ENCODE measurements at places on chromosomes 5 and 9.

- H3K27me3 ChIP-seq = no peaks in the 10 kb centered on the region
- H3K4me1 ChIP-seq = no peaks in the 10 kb centered on the region
- no peaks in the 10 kb centered on the region for H3K36me3 ChIP-seq
- DNase-seq = no peak
- no peak overlapping the region for H3K4me3 ChIP-seq
These were observed 30.6 kb downstream of the NDUFS6 start for GRCh38 chr5:1831677-1832313.

GRCh38 chr5:24005384-24005783, 498.0 kb downstream of the PRDM9 start:
- DNase-seq = no peak
- no peaks in the 10 kb centered on the region for H3K27me3 ChIP-seq
- H3K4me1 ChIP-seq = no peaks in the 10 kb centered on the region
- no peaks in the 10 kb centered on the region for H3K36me3 ChIP-seq
- H3K27ac ChIP-seq = no peak overlapping the region
- no peak overlapping the region for H3K4me3 ChIP-seq

- peak overlapping the region; percentile 73 for H3K4me3 ChIP-seq
- H3K36me3 ChIP-seq = peaks cover 91% of the 10 kb centered on the region
- peaks cover 99% of the 10 kb centered on the region for H3K4me1 ChIP-seq
- DNase-seq = no peak
- no peaks in the 10 kb centered on the region for H3K27me3 ChIP-seq
- H3K27ac ChIP-seq = peak overlapping the region; percentile 94
These were observed 7.8 kb downstream of the LCP2 start for GRCh38 chr5:170289764-170290163.

GRCh38 chr9:134428559-134428958, 102.3 kb downstream of the RXRA start:
- no peak for DNase-seq
- no peaks in the 10 kb centered on the region for H3K36me3 ChIP-seq
- H3K27ac ChIP-seq = no peak overlapping the region
- no peaks in the 10 kb centered on the region for H3K4me1 ChIP-seq
- no peak overlapping the region for H3K4me3 ChIP-seq

GRCh38 chr5:100902440-100903038, 543 bp downstream of the ST8SIA4 start:
- peak overlapping the region; percentile 99 for H3K4me3 ChIP-seq
- peaks cover 40% of the 10 kb centered on the region for H3K4me1 ChIP-seq
- peaks cover 21% of the 10 kb centered on the region for H3K36me3 ChIP-seq
- H3K27ac ChIP-seq = peak overlapping the region; percentile 100

- H3K27me3 ChIP-seq = peaks cover 6% of the 10 kb centered on the region
- H3K4me1 ChIP-seq = no peaks in the 10 kb centered on the region
- H3K36me3 ChIP-seq = no peaks in the 10 kb centered on the region
- no peak overlapping the region for H3K4me3 ChIP-seq
These were observed 31.2 kb downstream of the GHR start for GRCh38 chr5:42454216-42454995.

DNA sequence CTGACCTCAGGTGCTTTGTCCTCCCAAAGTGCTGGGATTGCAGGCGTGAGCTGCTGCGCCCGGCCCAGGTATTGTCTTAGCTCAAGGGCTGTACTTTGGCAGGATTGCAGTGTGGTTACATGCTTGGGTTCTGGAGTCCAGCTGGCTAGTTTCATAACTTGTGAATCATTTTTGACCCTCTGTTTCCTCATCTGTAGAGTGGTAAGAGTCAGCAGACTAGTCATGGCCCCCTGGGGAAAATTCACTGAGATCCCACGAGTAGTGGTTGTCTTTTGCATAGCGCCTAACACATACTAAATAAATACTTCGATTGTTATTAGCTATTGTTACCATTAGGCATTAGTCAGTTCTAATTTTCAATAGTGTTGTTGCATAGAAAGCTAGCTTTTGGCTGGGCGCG, 14.3 kb downstream of the PTPA start:
- H3K27ac ChIP-seq = no peak overlapping the region
- no peaks in the 10 kb centered on the region for H3K4me1 ChIP-seq
- no peaks in the 10 kb centered on the region for H3K27me3 ChIP-seq
- DNase-seq = no peak
- H3K4me3 ChIP-seq = no peak overlapping the region

DNA sequence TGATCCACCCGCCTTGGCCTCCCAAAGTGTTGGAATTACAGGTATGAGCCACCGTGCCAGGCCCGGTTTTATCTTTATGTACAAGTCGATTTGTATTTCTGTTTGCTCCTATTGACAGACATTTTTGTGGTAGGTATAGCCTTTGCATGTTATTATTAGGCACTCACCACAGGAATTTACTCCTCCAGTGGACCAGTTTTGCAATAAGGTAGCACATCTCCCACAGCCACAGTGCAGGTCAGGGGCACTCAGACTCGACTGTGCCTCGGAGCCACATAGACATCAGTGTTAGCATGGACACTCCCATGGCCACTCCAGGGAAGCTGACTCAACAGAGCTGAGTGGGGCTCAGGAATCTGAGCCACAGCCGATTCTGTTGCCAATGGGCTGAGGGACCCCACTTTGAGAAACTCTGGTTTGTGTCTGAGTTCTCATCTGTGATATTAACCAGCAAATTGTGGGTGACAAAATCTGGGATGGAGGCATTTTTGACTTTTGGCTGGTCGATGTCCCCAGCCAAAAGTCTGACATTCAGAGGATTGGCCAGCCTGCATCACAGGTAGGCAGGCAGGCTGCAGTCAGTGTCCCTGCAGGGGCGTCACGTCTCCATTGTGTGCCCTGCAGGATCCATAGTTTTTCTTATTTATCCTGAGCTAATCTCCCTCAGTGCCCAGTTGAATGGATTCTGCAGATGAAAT, 15.0 kb upstream of the SHB start:
- H3K4me3 ChIP-seq = no peak overlapping the region
- peaks cover 9% of the 10 kb centered on the region for H3K27me3 ChIP-seq
- DNase-seq = no peak

DNA sequence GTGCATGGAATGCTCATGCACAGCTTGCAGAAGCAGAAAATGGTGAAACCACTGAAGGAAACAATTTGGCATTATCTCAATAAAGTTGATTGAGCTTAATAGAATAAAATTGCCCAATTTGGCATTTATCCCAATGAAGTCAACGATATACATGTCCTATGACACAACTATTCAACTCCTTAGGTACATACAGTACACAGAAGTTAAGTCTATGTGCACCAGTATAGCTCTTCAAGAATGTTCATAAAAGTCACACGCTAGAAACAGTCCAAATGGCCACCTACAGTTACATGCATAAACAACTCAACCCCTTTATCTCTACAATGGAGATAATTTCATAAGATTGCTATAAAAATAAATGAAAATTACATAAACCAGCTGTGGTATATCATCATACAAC, 184.5 kb downstream of the DENND1A start:
- H3K27ac ChIP-seq = no peak overlapping the region
- peaks cover 2% of the 10 kb centered on the region for H3K36me3 ChIP-seq
- H3K27me3 ChIP-seq = no peaks in the 10 kb centered on the region
- DNase-seq = no peak
- H3K4me3 ChIP-seq = no peak overlapping the region
- peaks cover 18% of the 10 kb centered on the region for H3K4me1 ChIP-seq

- H3K36me3 ChIP-seq = no peaks in the 10 kb centered on the region
- DNase-seq = peak; percentile 34
- H3K4me3 ChIP-seq = peak overlapping the region; percentile 76
- H3K4me1 ChIP-seq = peaks cover 68% of the 10 kb centered on the region
- peak overlapping the region; percentile 81 for H3K27ac ChIP-seq
- no peaks in the 10 kb centered on the region for H3K27me3 ChIP-seq
These were observed 69.8 kb upstream of the TNFSF8 start for GRCh38 chr9:115000217-115000639.

- peaks cover 6% of the 10 kb centered on the region for H3K27me3 ChIP-seq
- peaks cover 3% of the 10 kb centered on the region for H3K36me3 ChIP-seq
- peak overlapping the region; percentile 86 for H3K27ac ChIP-seq
- peaks cover 47% of the 10 kb centered on the region for H3K4me1 ChIP-seq
These were observed 3.5 kb downstream of the HBEGF start for GRCh38 chr5:140342896-140343295.

DNA sequence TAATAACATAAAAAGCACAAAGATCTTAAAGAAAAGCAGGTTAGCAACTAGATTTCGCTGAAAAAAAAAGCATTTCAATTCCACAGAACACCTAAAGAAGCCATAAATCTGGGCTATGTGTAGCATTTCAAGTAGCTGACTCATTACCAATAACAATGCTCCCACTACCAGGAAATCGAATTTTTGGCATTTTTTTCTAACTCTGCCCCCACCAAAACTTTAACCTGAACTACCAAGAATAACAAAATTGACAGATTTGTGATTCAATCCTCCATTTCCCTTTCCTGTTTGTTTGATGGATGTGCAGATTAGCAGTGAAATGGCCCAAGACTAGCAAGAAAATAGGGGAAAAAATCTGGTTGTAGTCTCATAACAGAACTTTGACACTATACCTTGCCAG, 180.2 kb downstream of the RASEF start:
- no peak overlapping the region for H3K27ac ChIP-seq
- no peaks in the 10 kb centered on the region for H3K36me3 ChIP-seq
- no peak for DNase-seq
- no peaks in the 10 kb centered on the region for H3K4me1 ChIP-seq

GRCh38 chr5:138022912-138023311, 10.0 kb downstream of the FAM13B start:
- peaks cover 21% of the 10 kb centered on the region for H3K36me3 ChIP-seq
- DNase-seq = no peak
- no peaks in the 10 kb centered on the region for H3K27me3 ChIP-seq
- H3K4me3 ChIP-seq = no peak overlapping the region

DNA sequence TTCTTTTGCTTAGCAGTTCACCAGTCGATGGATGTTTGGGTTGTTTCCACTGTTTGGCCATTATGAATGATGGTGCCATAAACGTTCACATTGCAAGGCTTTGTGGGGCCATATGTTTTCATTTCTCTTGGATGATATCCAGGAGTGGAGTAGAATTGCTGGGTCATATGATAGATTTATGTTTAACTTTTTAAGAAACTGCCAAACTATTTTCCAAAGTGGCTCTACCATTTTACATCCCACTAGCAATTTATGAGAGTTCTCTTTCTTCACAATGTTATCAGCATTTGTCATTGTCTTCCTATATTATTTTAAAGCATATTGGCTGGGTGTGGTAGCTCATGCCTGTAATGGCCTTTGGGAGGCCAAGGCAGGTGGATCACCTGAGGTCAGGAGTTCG, 5.2 kb downstream of the GPR107 start:
- no peak for DNase-seq
- H3K4me1 ChIP-seq = peaks cover 31% of the 10 kb centered on the region
- H3K36me3 ChIP-seq = peaks cover 18% of the 10 kb centered on the region
- no peaks in the 10 kb centered on the region for H3K27me3 ChIP-seq
- H3K4me3 ChIP-seq = no peak overlapping the region

- peak overlapping the region; percentile 96 for H3K27ac ChIP-seq
- peak; percentile 32 for DNase-seq
- peak overlapping the region; percentile 75 for H3K4me3 ChIP-seq
- peaks cover 56% of the 10 kb centered on the region for H3K4me1 ChIP-seq
- H3K36me3 ChIP-seq = peaks cover 2% of the 10 kb centered on the region
These were observed 166.4 kb upstream of the OTULINL start for GRCh38 chr5:14415024-14415697.

GRCh38 chr5:103389846-103390245, 131.3 kb downstream of the MACIR start:
- H3K4me3 ChIP-seq = no peak overlapping the region
- no peaks in the 10 kb centered on the region for H3K4me1 ChIP-seq
- no peaks in the 10 kb centered on the region for H3K27me3 ChIP-seq
- DNase-seq = no peak
- H3K27ac ChIP-seq = no peak overlapping the region
- no peaks in the 10 kb centered on the region for H3K36me3 ChIP-seq

- peaks cover 25% of the 10 kb centered on the region for H3K27me3 ChIP-seq
- peak; percentile 71 for DNase-seq
- H3K27ac ChIP-seq = no peak overlapping the region
- no peak overlapping the region for H3K4me3 ChIP-seq
- H3K4me1 ChIP-seq = peaks cover 28% of the 10 kb centered on the region
These were observed 86.7 kb downstream of the SLC1A3 start for GRCh38 chr5:36692791-36693763.

DNA sequence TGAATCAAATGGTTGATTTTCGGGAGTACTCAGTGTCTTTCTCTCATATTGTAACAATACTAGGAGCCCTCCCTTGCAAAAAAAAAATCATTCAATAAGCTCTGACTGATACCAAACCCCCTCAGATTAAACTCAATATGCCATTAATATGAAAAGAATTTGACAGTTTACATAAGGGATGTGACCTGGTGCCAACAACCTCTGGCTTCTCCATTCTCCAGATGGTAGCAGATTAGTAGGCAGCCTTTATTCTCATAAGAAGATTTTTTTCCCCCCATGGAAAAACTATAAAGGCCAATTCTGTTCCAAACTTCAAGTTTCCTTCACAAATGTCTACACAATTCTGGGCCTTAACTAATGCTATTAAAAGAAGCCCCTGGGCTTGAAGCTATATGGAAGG, 96.5 kb downstream of the EFNA5 start:
- peaks cover 18% of the 10 kb centered on the region for H3K4me1 ChIP-seq
- H3K36me3 ChIP-seq = no peaks in the 10 kb centered on the region
- peaks cover 27% of the 10 kb centered on the region for H3K27me3 ChIP-seq
- no peak overlapping the region for H3K27ac ChIP-seq

DNA sequence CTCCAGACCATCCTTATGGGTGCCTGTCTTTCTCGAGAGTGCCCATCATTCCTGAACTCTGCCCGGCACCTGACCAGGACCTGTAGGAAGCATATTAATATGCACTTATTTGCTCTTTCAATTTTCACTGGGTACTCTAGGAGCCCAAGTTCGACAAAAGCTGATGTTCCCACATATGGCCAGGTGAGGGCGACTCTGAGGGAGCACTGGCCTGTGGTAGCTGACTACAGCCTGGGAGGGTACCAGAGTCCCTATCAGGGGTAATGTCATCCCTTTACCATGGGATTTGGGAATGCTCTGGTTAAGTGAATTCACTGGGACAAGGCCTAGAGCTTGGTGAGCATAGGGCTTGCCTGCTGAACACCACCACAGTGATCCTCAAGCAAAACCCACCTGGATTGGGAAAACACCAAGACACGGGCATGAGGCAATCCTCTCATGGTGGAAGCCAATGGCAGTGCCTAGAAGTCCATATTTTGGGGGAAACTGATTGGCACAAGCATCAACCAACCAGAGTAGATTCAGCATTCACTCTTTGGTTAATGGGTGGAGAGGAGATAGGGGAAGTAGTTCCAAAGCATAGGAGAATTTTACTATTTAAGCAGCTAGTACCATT, 112.2 kb downstream of the MTX3 start:
- no peak overlapping the region for H3K4me3 ChIP-seq
- no peaks in the 10 kb centered on the region for H3K4me1 ChIP-seq
- peaks cover 2% of the 10 kb centered on the region for H3K27me3 ChIP-seq

GRCh38 chr9:93962561-93963440, 7.6 kb upstream of the BARX1 start:
- no peak overlapping the region for H3K4me3 ChIP-seq
- H3K4me1 ChIP-seq = peaks cover 25% of the 10 kb centered on the region
- H3K27ac ChIP-seq = no peak overlapping the region
- DNase-seq = peak; percentile 76
- no peaks in the 10 kb centered on the region for H3K36me3 ChIP-seq

DNA sequence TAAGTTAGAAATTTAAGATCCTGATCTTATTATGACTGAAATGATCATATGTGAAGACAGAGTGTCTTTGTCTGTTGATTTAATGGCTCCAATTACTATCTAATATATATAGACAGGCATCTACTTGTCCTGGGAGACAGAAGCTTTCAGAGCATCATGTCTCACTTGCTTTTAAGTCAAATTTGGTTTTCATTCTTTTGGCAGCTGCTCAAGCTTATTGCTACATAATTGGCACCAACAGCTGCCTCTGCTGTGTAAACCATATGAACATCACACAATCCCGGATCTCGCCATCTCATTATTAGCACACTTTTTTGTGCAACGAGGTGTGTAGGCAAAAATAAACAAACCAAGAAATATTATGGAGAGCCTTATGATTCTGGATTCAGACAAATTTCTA, 1717.9 kb downstream of the EFNA5 start:
- H3K36me3 ChIP-seq = no peaks in the 10 kb centered on the region
- no peak overlapping the region for H3K4me3 ChIP-seq
- DNase-seq = no peak
- H3K4me1 ChIP-seq = no peaks in the 10 kb centered on the region
